ENCODE measurements at places on chromosomes 7 and 10.

DNA sequence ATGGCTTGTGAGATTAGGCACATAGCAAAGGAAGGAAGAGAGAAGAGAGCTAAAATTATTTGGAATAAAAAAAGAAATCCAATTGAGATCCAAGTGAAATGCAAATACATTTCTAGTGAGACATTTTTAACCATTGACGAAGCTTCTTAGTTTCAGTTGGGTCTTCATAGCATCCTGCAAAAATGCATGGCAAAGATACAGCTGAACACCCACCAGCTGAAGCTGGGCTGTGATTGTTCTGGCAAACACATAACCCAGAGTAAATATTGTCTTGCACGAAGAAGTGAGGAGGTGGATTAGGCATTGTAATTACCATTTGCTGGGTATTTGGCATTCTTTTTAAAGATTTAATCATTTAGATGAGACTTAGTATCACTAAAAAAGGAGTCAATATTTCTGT is 409.4 kb downstream of the GRM8 start:
- DNase-seq = no peak

DNA sequence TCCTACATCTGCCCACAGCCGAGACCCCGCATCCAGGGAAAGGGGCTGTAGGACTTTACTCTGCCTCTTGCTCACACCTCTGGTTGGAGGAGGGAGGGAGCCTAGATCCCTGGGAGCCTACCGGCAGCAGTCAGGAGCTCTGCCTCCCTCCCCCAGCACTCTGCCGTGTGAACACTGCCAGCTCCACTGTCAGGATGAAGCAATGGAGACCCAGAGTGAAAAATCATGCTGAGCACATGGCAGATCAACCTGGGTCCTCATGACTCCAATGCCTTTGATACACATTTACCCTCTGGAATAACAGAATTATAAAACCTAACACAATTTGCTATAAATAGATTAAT is 477.7 kb downstream of the TNS3 start:
- no peak for DNase-seq

- DNase-seq = peak; percentile 61
Measured at GRCh38 chr10:74589226-74589673, 237.2 kb upstream of the KAT6B start.

DNA sequence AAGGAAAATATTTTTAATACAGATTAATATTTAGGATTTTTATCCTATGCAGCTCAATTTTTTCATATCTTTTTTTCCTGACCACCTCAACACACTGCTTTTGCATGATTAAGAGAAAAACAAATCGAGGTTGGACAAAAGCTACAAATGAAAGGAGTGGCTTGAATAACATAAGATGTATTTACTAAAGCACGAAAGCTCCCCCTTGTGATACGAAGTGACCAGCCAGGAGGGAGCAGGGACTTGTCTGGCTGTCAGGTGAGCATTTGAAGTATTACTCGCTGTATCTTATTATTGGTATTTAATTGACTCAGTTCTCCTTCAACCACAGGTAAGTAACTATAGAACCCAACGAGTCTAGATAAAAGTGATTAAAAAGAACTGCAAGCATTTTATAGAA is 265.2 kb upstream of the PHF14 start:
- DNase-seq = peak; percentile 3

- no peak for DNase-seq
Measured at GRCh38 chr7:11910253-11910652, 78.3 kb upstream of the THSD7A start.

DNA sequence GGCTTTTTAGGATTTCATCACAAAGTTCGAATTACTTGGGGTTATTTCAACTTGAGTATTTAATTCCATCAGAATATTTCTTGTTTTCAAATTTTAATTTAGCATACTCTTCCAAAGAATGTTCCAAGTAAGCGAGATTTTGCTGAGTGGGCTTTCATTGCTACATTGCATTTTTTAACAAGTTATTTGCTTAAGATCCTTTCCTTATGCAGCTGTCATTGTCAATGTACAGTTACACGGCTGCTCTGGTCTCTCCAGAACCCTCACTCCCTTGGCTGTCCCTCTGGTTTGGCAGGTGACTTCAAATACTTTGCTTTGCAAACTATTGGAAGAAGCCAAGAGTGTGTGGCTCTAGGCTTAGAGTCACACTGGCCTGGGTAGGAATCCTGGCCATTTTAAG is 80.0 kb downstream of the CFAP58 start:
- no peak for DNase-seq

- DNase-seq = no peak
Measured at GRCh38 chr10:105973902-105974301, 1190.6 kb downstream of the SORCS1 start.

GRCh38 chr10:99996671-99997648 is 12.8 kb downstream of the DNMBP start:
- no peak for DNase-seq

GRCh38 chr7:947391-948210 is 6.9 kb downstream of the ADAP1 start:
- DNase-seq = no peak

DNA sequence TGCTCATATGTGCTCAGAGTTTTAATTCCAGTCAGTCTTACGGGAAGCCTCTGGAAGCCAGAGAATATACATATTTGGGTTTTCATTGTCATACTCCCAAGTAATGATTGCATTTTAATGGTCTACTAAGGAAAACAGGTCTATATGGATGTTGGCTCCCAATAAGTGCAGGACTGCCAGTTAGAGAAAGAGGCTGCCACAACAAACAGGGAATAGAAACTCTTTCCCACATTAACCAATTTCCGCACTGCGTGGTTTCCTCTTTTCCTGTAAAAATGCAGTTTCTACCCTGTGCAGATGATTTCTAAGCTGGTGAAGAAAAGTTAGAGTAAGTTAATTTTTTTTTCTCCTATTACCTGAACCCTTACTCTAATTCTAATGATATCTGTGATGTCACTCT is 78.2 kb downstream of the CCSER2 start:
- no peak for DNase-seq

GRCh38 chr10:48774416-48775205 is 89.9 kb downstream of the WDFY4 start:
- no peak for DNase-seq

- no peak for DNase-seq
Measured at GRCh38 chr10:130769146-130770017, 542.1 kb downstream of the TCERG1L start.

- DNase-seq = no peak
Measured at GRCh38 chr7:40755438-40755837, 620.6 kb downstream of the SUGCT start.

- DNase-seq = no peak
Measured at GRCh38 chr7:55104712-55105433, 86.1 kb downstream of the EGFR start.

DNA sequence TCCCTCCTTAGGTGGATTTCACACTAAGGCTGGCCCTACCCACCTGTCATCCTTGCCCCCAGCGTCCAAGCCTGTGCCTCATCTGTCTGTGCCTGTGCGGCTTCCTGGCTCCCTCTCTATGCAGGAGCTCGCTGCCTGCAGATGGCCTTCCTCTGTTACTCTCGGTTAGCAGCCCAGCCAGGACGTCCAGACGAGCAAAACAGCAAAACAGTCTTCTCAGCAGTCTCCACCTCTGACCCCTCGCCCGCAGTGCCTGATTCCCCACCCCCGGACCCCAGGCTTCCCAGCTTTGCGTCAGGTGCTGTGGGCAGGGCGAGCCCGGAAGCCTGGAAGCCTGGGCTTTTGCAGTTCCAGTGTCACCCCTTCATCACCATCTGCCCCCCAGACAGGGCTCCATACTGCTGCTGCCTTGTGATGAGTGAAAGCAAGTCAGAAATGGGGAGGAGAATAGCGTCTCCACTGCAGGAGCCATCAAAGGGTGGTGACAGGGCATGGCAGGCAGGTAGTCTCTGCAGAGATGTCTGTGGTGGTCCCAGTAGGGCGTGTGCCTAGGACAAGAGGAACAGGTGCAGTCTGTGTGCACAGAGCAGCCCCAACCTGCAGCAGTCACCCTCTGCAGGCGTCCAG is 88.5 kb downstream of the ADCY1 start:
- no peak for DNase-seq
